ENCODE measurements at places on chromosomes 3 and 15.

- no peak for DNase-seq
Measured at GRCh38 chr15:63019511-63020109, 22.9 kb upstream of the TPM1 start.

GRCh38 chr15:57138349-57138788 lies 219.9 kb downstream of the TCF12 start:
- DNase-seq, result peak; percentile 67

GRCh38 chr3:58332575-58333188 lies at the start of gene PXK:
Gene PXK (plus strand): TSS chr3:58332892. CDS start chr3:58332989, 97 bp downstream.
- DNase-seq, result peak; percentile 66

DNA sequence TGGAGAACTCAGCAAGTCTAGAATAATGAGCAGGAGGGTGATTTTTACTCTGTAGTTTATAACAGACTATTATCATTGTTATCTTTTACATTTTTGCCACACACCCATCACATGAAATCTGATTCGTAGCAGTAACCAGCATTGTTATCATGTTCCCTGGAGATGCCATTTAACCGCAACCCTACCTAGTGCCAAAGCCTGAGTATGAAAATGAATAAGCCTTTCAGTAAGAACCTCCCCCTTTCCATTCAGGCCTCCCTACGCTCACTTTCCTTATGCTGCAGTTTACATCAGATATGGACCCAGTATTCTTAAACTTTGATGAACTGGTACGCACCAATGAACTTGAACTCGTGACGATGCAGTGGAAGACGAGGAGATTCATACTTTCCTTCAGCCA lies 158.7 kb upstream of the SPRED1 start:
- no peak for DNase-seq

- no peak for DNase-seq
Measured at GRCh38 chr3:9110316-9110715, 139.1 kb downstream of the SRGAP3 start.

DNA sequence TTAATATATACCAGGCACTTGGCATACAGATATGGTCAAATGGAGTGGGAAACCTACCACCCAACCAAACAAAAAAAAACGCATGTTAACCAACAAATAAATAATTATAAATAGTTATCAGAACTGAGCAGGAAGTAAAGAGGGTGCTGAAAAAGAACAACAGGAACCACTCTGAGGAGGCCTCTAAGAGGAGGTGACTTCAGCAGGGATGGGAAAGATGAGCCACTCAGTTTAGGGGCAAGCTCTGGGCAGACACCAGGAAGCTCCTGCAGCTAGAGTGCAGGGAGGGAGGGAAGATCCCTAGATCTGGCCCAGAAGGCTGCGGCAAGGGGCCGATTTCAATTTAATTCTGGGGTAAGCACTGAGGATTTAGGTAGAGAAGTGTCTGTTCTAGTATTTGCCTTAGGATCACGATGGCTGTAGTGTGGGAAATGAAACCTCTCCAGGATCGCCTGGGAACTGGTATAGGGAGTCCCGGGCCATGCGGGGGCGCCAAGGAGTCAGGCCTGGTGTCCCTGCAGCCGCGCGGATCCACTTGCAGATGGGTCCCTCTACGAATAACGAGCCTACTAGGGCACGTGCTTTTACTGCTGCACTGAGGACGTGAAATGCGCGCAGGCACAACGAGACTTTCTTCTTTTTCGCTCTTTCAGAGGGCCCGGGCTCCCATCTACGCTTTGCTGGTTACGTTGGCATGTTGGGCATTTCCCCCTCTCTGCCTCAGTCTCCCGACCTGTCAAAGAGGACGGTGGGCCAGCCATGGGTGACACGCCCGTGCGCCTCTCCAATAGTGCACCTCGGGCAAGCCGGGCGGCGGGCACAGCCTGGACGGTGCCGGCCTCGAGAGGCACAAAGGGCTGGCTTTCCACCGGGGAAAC lies 1.5 kb upstream of the LIMD1 start:
- peak; percentile 77 for DNase-seq

- DNase-seq, result no peak
Measured at GRCh38 chr15:50134524-50135024, 15.5 kb upstream of the ATP8B4 start.

DNA sequence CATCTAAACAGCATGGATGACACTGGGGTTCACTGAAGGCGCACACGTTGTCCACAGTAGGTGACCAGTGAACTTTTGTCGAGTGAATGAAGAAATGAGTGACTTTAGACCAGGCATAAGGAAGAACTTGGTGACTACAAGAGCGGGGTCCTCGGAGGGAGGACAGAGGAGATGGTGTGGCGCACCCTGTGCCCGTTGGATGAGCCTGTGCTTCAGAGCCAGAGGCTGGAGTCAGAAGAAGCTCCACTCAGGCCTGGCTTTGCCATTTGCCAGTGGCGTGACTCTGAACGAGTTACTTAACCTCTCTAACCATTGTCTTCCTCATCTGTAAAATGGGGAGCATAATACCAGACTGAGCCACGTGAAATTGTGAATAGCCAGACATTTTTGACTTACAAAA lies 42.2 kb downstream of the MUC4 start:
- DNase-seq, result no peak

DNA sequence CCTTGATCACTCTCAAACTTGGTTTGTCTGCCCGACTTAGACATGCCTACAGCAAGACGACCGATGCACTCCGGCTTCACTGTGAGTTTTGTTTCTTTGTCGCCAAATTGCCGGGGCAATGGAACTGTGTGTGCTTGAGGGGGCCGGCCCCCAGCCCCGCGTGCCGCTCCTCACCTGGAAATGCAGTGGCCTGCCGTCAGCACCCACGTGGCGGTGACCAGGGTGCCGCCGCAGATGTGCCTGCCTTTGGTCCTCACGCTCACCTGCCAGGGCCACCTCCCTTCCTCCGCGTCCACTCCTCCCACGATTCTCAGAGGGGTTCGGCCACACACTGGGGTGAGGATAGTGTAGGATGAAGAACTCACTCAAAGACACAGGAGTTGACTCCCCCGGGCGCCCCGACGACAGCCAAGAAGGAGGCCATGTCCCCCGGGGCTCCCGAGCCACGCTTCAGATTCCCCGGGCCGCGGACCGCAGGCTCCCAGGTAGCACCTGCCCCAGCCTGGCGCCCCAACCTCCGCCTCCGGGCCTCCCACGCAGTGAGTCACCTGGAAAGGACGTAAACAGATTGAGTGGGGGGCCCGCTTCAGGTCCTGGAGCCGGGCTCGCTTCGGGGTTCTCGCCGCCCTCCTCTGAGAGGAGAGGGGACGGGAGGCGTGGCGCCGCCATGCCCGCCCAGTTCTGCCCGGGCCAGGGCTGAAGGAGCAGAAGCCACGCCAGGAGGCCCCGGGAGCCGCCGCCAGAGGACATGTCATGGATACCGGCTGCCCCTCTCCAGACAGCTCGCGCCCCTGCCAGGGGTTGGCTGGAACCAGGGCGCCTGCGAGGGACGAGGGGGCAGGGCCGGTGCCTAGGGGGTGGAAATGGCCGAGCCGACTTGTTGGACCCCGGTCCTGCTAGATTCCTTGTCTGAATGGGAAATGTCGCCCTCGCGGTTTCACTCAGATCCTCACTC lies 29.6 kb downstream of the MYL3 start:
- no peak for DNase-seq

DNA sequence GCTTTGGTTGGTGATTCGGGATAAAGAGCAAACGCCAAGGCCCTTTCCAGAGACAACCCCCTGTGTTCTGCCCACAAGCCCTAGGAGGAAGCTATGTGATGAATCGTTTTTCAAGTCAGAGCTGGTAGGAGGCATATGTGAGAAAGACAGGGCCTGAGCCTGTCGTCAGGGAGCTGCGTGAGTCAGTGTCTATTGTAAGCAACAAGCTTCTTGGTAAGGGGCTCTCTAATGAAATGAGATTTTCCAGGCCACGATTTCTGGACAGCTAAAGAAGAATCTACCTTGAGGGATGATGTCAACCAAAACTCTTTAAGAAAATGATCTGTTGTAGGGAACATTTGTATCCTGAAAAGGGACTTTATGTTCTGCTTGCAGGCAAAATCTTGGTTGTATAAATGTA lies 318.9 kb upstream of the IL12A start:
- DNase-seq, result no peak
